ENCODE measurements at places on chromosomes 1 and 21. TPM values are rescaled to one million over a fixed set of nuclear protein-coding genes. Genes with fewer than 3 reads are reported as not detected.

Gene CFAP74
- polyA plus RNA-seq = 0.27 TPM

Gene CNIH3
- 10.3 TPM for polyA plus RNA-seq

Gene SIM2
- 20.6 TPM for polyA plus RNA-seq

Gene PEAR1
- polyA plus RNA-seq = 21.0 TPM

Gene CD5L
- polyA plus RNA-seq = not detected

Gene FAM131C
- polyA plus RNA-seq = not detected

Gene STUM
- polyA plus RNA-seq = 1.6 TPM

Gene FBXO28
- 24.1 TPM for polyA plus RNA-seq

Gene CBR1
- polyA plus RNA-seq = 64.0 TPM

Gene PLA2G2D
- polyA plus RNA-seq = 0.11 TPM

Gene TNNT2
- polyA plus RNA-seq = 66.5 TPM

Gene FAM72C
- polyA plus RNA-seq = 1.9 TPM

Gene USP48
- 77.7 TPM for polyA plus RNA-seq

Gene CCDC30
- polyA plus RNA-seq = 22.0 TPM

Gene FCRL4
- polyA plus RNA-seq = not detected

Gene ITPKB
- polyA plus RNA-seq = 23.1 TPM

Gene HSPA6
- 0.82 TPM for polyA plus RNA-seq

Gene HAO2
- 1.4 TPM for polyA plus RNA-seq

Gene AMPD1
- not detected for polyA plus RNA-seq

Gene SDHC
- 242 TPM for polyA plus RNA-seq

Gene C4BPA
- polyA plus RNA-seq = 0.33 TPM

Gene SLC35F3
- 0.75 TPM for polyA plus RNA-seq

Gene SPRR2E
- not detected for polyA plus RNA-seq

Gene CD247
- polyA plus RNA-seq = 0.37 TPM

Gene C1orf226
- 4.8 TPM for polyA plus RNA-seq

Gene YIPF1
- polyA plus RNA-seq = 37.3 TPM

Gene TMEM50B
- 68.4 TPM for polyA plus RNA-seq

Gene MNDA
- polyA plus RNA-seq = 5.4 TPM

Gene SLC45A3
- 1.7 TPM for polyA plus RNA-seq

Gene TBX19
- 3.2 TPM for polyA plus RNA-seq

Gene RABIF
- polyA plus RNA-seq = 11.1 TPM

All from left renal pelvis (tissue), 4 donors.